ENCODE measurements at places on chromosomes 7 and 10. TPM values are rescaled to one million over a fixed set of nuclear protein-coding genes. Genes with fewer than 3 reads are reported as not detected.

GRCh38 chr7:30135301-30136116, 723 bp downstream of the MTURN start:
- peaks cover 15% of the 10 kb centered on the region for H3K4me1 ChIP-seq
- peak overlapping the region; percentile 78 for H3K27ac ChIP-seq
- H3K4me3 ChIP-seq, result peak overlapping the region; percentile 91
- H3K36me3 ChIP-seq, result peaks cover 7% of the 10 kb centered on the region
- DNase-seq, result peak; percentile 71

DNA sequence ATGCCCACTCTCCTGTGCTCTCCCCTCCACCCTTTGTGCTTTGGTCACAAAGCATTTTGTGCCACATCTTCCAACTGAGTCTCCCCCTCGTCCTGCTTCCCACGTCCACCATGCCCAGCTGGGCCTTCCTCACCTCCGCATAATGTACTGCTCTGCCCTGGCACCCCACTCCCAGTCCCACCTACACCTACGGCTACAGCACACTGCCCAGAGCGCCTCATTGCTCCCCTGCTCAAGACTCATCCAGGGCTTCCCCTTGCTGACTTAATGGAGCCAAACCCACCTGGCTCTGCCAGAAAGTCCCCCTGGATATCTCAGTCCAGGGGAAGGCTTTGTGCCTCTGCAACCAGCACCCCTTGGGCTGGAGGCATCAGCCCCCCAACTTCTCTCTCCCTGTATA, 299.2 kb upstream of the ZMIZ1 start:
- no peak for DNase-seq
- H3K4me3 ChIP-seq, result no peak overlapping the region
- no peaks in the 10 kb centered on the region for H3K36me3 ChIP-seq
- H3K4me1 ChIP-seq, result peaks cover 44% of the 10 kb centered on the region
- H3K27me3 ChIP-seq, result no peaks in the 10 kb centered on the region

CNPY1 gene
- total RNA-seq, result not detected

- DNase-seq, result no peak
- H3K27me3 ChIP-seq, result peaks cover 6% of the 10 kb centered on the region
- H3K27ac ChIP-seq, result no peak overlapping the region
- no peaks in the 10 kb centered on the region for H3K36me3 ChIP-seq
- peaks cover 1% of the 10 kb centered on the region for H3K4me1 ChIP-seq
Observed at GRCh38 chr10:117647306-117647705, 104.8 kb downstream of the EMX2 start.

STOX1 gene
- 1.6 TPM for total RNA-seq
